ENCODE measurements at places on chromosomes 2 and 18.
A peak's percentile ranks its signal among the peaks of the same experiment; 100 is the strongest.

DNA sequence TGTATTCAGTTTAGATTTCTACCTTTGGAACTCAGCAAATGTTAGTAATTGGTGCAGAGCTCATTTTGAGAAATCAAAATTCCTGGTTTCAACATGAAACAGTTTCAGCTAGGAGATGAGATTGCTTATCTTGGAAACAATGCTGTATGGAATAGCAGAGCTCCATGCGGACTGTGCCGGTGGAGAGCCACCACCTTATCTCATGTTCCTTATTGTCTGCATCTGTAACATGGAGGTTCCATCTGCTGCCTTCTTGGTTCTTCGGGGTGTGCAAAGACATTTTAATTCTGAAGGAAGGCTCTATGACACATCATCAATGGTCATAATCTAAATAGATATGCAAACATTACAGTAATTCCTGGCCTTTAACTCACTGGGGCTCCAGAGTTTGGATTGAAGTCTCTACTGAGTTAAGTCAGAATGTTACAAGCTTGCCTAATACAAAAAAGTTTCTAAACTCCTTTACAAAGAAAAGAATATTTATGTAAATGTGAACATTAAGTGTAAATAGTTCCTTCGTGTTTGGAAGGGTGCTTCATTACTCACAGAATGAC lies 65.3 kb downstream of the PRKRA start:
- no peak for DNase-seq

GRCh38 chr2:178829299-178829960 lies 22.2 kb upstream of the TTN start:
- no peak for DNase-seq

GRCh38 chr18:45236676-45237075 lies 378.6 kb upstream of the SLC14A2 start:
- peak; percentile 13 for DNase-seq

- DNase-seq: no peak
Observed at GRCh38 chr2:43925431-43925830, 70.4 kb downstream of the LRPPRC start.

- DNase-seq: no peak
Observed at GRCh38 chr2:239917125-239917956, 107.8 kb downstream of the NDUFA10 start.

DNA sequence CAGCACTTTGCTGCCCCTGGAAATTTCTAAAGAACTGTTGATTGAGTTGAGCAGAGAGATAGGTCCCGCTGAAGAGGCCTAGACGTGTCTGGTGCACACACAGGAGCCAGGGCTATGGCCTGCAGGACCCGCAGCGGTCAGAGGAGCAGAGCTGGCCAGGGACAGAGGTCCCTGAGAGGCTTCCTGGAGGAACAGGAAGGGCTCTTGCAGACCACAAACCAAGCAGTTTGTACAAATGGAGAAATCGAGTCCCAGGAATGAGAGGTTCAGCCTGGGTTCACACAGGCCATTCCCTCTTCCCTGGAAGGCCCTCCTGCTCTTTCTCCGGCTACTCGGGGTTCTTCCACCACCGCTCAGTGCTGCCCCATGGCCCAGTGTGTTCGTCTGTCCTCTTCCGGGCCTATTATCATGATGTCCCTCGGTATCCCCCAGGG lies 1.2 kb upstream of the BIN1 start:
- no peak for DNase-seq

DNA sequence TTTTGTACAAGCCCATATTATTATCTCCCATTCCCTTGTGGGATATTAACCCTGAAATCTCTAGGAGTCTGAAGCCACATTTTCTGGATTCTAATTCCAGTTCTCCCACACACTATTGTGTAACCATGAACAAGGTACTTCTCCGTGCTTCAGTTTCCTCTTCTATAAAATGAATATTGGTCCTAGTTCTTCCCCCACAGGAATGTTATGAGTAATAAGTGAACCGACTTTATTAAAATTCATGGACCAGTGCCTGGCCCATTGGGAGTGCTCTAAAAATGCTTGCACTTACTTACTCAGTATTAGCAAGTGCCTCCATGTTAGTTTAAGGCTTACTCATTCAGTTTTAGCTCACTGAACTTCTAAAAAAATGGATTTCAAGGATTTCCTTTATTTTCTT lies 1.4 kb upstream of the ACMSD start:
- no peak for DNase-seq

- DNase-seq: no peak
Observed at GRCh38 chr2:155747531-155747930, 585.0 kb downstream of the NR4A2 start.

- DNase-seq: no peak
Observed at GRCh38 chr2:22110244-22110651, 986.5 kb downstream of the TDRD15 start.

DNA sequence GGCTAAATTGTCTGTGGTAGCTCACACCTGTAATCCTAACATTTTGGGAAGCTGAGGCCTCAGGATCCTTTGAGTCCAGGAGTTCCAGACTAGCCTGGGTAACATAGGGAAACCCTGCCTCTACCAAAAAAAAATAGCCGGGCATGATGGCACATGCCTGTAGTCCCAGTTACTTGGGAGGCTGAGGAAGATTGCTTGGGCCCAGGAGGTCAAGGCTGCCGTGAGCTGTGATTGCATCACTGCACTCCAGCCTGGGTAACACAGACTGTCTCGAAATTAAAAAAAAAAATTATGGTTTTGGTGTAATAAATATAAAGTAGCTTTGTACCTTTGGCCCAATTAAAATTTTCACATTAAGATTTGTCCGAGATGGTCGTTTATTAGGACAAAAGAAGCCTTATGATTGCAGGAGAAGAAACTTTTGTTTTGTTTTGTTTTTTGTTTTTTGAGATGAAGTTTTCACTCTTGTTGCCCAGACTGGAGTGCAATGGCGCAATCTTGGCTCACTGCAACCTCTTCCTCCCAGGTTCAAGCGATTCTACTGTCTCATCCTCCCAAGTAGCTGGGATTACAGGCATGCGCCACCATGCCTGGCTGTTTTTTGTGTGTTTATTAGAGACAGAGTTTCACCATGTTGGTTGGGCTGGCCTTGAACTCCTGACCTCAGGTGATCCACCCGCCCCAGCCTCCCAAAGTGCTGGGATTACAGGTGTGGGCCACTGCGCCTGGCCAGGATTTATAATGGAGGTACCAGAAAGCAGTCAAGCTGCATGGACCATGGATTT lies 4.1 kb downstream of the MTA3 start:
- DNase-seq: no peak

GRCh38 chr2:161199912-161200701 lies 39.9 kb downstream of the TANK start:
- DNase-seq: no peak

GRCh38 chr2:57022496-57022895 lies 838.7 kb downstream of the CCDC85A start:
- DNase-seq: no peak

- no peak for DNase-seq
Observed at GRCh38 chr2:187075671-187076070, 226.7 kb upstream of the ZSWIM2 start.

DNA sequence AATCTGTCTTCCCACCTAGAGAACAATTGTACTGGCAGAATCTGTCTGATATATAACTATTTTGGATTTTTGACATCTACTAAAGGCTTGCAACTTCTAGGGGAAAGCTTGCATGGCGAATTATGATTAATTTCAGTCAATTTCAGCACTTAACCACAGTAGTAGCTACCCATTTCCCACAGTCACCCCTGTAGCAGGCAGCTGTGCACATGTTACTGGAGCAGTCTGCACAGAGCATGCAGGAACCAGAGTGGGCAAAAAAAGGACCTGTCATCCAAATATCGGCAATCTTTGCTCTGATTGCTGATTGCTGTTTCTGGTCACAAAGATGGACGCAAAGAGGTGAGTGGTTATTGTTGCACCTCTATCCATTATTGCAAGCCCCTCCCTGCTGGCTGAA lies 473.3 kb downstream of the SPAG16 start:
- no peak for DNase-seq

DNA sequence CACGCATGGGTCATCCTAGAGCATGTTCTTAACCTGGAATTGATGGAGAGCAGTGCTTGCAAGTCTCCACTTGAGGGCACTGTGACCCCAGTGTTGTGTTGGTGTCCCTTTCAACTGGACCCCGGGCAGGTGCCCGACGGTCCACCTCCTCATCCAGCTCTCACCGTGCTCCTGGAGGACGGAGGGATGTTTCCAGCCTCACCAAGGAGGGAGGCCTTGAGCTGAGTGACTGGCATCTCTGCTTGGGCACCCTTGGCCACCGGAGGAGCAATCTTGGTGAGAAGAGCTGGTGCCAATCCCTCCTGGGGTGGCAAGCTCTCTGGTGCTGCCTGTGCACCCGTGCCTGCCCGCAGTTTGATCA lies 45.4 kb upstream of the ASB18 start:
- DNase-seq: no peak

- DNase-seq: no peak
Observed at GRCh38 chr18:56083523-56084287, 495.7 kb upstream of the TCF4 start.

DNA sequence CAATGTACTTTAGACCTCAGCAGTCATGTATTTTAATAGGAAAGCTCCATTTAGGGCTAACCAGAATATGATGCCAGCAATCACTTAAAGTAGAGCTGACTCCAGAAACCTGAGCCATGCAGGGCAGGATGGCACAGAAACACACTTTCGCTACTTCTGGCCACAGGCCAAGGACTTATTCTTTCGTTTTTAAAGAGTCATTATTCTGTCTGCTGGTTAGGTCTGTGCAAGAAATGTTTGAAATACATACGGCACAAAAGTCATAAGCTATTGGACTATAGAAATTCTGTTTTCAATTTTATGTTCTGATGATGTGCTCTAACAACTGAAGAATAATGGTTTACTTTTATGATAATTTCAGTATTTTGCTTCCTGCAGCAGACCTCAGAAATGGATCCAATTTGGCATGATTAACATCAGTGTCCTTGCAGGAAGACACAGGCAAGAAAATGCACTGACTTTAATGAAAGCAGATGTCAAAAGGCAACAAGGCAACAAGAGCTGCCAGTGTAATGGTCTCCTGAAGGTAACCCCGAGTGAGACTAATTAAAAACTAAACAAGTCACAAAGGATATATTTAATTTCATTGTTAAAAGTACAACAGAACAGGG lies 114.4 kb upstream of the CHRNA1 start:
- DNase-seq: no peak

DNA sequence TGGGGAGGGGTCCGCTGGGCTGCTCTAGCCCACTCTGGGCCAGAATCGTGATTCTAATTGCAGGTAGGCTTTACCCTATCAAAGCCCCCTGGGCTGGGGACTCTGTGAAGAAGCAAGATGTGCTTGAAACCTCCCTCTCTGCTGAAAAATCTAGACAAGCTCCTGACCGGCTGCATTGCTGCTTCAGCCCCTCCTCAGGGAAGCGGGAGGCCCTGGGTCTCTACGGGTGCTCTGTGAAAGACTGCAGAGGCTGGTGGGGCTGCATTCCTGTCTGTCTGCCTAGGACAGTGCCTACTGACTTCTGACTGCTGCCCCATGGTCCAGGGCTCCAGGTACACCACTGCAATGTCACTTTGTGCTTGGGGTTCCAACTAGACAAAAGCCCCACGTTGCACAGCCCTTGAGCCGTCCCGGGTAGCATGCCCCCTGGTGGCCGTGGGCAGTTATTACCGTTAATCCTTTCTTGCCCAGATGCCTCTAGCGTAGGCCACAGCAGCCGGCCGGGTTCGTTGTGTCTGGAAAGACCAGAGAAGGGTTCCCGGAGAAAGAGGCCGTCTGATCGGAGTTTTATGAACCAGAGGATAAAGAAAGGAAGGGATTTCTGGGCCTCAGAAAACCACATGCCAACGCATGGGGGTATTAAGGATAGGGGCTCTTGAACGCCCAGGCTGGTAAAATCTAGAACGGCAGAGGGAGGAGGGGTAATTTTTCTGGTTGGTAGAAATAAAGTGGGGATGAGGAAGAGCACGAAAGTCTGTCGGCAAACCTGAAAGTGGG lies 15.9 kb upstream of the C1QL2 start:
- peak; percentile 24 for DNase-seq

DNA sequence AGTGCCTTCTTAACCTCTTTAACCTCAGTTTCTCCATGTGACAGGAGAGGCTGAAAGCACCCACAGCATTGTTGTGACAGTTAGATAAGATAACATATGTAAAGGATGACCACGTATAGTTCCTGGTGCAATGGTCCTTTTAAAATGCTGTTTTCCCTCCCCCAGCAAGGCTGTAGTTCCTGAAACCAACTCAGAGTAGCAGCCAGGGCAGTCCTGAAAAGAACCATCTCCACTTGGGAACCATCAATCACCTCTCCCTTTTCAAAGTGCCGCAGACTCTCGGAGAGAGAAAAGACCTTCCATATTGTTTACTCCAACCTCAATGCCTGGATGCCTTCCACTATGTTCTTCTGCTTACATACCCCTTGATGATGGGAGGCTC lies 158.8 kb downstream of the DDX1 start:
- no peak for DNase-seq

- DNase-seq: peak; percentile 80
Observed at GRCh38 chr2:43239981-43240765, 13.8 kb upstream of the ZFP36L2 start.

DNA sequence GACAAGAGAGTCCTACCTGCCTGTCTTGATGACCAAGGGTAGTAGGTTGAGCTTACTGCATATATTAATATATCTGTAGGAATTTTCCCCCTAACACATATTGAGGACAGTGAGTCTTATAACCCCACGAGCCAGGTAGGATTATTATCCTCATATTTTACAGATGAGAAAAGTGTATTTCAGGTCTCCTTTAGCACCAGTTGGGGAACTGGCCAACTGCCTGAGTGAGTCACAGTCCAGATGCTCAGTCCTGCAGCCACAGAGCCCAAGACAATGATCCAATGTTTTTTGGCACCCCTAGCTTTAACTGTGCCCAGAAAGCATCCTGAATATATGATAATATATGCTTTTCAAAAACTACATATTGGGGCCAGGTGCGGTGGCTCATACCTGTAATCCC lies 30.8 kb upstream of the GLS start:
- no peak for DNase-seq

DNA sequence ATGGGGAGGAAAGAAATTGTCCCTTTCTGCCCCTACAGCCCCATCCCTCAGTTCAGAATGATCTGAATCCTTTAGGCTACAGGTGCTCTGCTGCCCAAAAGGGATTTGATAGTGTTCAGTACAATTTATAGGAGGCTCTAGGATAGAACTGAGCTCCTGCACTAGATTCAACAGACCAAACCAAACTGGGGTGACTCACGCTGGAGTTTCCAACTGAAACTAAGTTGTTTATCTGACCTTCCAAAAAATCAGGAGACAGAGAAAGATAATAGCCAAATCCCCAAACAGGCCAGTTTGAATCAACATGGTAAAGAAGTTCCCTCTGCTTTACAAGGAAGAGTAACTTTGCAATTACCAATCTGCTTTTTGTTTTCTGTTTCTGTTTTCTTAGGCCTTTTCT lies 72.7 kb upstream of the MBOAT2 start:
- no peak for DNase-seq

GRCh38 chr2:237438080-237438940 lies 24.3 kb upstream of the COL6A3 start:
- DNase-seq: no peak

DNA sequence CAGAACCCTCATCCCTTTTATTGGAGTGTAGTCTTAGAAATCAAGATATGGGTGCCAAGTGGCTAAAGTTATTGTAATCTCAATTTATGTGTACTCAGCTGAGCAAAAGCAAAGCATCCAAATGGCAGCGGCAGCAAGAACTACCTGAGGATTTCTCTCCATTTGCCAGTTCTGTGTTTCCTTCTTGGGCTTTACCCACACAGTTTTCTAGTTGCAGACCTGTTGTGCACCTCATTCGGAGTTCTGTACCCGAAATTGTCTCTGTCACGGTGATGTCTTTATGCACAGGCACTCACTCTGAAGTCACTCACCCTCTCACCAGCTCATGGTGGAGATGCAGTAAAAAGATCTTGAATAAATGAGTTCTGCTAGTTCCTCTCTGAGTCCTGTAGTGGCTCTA lies 43.6 kb downstream of the INPP4A start:
- no peak for DNase-seq
